Kidney glomerular epithelial cell (primary cell): ENCODE measurements at places on chromosomes 6 and 20.

DNA sequence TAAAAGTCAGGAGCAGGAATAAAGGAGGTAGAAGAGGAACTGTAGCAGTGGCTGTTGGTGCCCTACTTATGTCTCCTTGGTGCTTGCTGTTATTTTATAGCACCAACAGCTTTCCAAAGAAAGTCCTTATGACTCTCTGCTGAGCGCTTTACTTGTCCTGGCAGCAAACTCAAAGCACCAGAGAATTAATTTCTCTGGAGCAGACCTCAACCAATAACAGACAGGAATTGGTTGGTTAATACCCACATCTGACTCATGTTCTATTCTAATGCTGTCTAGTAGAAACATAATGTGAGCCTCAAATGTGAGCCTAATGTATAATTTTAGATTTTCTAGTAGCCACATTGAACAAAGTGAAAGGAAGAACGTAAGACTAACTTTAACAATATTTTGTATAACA lies 685.9 kb downstream of the KIF16B start:
- no peak for DNase-seq

DNA sequence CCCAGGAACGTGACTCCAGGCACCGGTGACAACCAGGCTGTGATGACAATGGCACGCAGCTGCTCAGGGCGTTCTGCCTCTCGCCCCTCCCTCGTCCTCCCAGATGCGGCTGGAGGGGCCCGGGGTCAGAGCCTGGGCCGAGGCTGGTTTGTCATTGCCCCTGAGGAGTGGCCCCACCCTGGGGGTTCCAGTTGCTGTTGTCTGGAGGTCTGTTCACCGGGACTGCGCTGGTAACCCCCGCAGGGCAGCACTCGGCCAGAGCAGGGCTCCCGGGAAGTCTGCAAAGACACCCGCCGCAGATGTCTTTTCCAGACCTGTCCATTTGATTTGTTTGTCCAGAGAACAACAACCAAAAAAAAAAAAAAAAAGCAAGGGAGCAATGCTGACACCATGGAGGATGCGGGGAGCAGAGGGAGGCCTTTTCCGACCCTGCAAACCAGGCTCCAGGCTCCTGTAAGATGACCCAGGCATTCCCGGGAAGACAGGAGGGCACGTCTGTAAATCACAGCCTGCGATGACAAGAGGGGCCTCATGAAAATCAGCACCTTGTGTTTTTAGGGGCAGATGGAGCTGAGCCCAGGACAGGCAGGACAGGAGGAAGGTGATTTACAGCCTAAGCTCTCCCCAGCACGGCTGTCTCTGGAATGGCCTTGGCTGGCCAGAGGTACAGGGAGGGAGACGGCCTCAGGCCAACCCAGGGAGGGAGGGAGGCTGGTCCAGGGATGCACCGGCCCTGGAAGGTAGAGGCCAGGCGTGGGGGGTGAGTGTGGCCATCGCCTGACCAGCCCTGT lies 189.3 kb downstream of the ERMARD start:
- no peak for DNase-seq

GRCh38 chr20:51668515-51668914 lies 99.7 kb downstream of the ATP9A start:
- no peak for DNase-seq

DNA sequence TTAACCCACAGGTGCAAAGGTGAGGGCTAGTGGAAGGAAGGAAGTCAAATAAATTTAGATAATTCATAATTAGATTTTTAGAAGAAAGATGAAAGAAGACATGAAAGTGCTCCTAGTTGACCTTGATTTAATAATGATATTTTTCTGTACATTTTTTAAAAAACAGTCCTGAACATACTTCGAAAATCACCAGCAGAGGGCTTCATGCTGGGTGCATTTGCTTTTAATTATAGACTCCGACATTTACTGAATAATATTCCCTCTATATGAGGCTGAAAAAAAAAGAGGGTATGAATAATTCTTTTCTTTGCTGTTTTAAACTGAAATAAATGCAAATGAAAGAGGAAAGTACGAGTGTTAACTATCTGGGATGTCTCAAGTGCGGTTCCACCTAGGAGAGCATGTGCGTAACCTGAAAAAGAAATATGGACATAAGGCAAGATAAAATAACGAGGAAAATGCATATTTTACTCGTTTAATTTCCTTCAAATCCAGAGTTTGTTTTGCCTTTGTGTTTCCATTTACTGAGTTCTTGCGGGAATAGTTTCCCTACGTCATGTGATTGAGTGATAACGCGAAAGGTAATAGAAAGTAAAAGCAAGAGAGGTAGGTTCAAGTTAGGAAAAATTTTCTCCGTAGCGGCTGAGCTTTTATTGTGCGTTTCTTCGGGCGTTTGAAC lies 3.1 kb upstream of the TFAP2B start:
- peak; percentile 66 for DNase-seq

- DNase-seq: no peak
Observed at GRCh38 chr6:45648262-45648620, 270.5 kb upstream of the SUPT3H start.

DNA sequence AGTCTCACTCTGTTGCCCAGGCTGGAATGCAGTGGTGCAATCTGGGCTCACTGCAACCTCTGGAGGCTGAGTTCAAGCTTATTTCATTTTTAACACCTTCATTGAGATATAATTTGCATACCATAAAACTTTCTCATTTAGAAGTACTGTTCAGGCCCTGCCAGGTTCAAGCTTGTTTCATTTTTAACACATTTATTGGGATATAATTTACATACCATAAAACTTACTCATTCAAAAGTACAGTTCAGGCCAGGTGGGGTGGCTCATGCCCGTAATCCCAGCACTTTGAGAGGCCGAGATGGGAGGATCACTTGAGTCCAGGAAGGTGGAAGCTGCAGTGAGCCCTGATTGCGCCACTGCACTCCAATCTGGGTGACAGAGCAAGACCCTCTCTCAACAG lies 5.5 kb downstream of the OR2B6 start:
- no peak for DNase-seq

DNA sequence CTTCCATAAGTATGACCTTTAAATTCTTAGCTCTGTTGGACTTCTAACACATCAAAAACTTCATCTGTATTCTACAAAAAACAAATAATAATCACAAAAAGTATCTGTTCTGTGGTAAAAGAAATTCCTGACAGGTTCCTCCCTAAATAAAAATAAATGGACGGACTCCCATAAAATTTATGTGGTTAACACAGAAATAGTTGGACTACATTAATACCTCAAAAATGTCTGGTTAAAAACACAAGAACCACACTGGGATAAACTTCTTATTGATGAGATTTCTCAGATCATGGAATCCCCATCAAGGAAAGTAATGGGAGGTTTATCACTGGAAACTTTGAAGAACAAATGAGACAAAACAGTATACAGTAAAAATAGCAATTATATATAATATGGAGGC lies 172.4 kb downstream of the MOXD1 start:
- DNase-seq: peak; percentile 46

DNA sequence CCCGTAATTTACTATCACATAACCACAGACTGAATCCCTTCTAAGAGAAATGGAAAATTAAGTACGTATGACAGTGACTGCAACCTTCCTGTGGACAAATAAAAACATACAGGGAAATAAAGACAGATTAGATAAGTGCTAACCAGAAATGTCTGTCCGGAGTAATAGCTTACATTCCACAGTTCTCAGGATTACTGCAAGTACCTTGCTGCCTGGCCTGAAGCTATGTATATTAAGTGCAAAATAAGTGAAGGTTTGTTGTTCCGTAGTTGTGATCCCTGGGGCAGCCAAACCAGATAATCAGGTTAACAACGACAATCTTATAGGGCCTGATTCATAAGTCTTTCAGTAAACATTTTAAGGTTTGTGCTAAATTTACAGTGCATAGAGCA lies 2.8 kb downstream of the NEDD9 start:
- DNase-seq: no peak

- DNase-seq: no peak
Observed at GRCh38 chr6:73264446-73264845, 1.4 kb upstream of the KHDC1 start.

DNA sequence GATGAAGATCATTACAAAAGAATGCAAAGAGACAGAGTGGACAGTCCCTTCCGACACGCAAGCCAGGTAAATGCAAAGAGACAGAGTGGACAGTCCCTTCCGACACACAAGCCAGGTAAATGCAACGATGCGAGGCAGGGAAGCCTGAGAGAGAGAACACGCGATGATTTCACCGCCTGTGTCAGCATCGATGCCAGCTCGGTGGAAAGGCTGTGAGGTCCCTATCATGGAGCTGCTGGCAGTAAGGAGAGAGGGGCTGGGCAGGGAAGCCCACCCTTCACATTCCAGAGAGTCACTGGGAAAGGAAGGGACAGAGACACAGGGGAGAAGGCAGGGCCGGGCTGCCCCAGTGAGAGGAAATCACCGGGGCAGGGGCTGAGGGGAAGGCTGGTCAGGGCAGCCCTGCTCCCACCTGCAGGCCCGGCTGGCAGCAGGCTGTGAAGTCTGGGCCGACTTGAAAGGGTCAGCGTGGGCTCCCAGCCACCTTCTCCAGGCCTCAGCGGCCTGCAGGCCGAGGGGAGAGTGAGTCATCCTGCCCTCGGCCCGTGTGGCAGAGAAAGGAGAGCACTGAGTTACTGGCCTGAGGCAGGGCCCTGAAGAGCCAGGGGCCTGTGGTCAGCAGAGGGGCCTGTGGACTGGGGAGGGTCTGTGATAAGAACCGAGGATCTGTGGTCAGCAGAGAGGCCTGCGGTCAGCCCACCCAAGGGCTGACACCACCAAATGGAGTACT lies 80.4 kb downstream of the DACT2 start:
- DNase-seq: peak; percentile 45

GRCh38 chr6:12785301-12785700 lies 68.7 kb downstream of the PHACTR1 start:
- no peak for DNase-seq

- DNase-seq: no peak
Observed at GRCh38 chr6:84512391-84512790, 252.0 kb downstream of the TBX18 start.

DNA sequence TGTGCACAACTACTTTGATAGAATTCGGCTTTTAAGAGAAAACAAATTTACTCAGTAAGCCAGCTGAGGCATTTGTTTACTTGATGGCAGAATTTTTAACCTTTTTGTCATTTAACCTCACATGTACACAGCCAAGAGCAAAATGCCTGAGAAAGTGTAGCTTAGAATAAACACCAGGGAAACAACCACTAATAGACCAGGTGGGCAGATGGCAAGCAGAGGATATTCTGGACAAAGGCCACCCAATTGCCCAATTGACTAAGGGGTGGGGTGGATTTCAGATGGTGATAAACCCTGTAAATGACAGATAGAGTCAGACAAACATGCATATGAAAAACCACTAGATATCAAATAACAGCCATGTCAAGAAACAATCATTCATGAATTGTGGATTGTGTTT lies 190.7 kb upstream of the FBXL4 start:
- no peak for DNase-seq

DNA sequence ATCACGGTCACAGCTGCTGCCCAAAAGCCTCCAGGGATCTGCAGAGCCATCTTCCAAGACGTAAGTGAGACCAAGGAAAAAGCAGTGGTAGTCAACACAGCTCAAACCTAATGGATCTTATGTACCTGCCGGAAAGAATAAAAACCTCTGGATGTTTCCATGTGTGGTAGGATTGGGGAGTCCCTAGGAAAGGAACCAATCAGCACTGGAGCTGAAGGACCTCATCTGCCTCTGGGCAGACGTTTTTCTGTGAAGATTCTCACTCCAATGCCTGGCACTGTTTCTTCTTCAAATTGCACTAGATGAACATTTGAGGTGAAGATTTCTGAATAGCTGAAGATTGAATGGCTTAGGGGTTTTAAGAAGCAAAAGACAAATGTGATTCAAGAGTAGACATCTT lies at the start of gene HLA-DQB2:
TSS of gene HLA-DQB2 (minus strand) at position 112 of the 400 bp plus-strand sequence. CDS start at position 50, 62 bp downstream.
- no peak for DNase-seq

DNA sequence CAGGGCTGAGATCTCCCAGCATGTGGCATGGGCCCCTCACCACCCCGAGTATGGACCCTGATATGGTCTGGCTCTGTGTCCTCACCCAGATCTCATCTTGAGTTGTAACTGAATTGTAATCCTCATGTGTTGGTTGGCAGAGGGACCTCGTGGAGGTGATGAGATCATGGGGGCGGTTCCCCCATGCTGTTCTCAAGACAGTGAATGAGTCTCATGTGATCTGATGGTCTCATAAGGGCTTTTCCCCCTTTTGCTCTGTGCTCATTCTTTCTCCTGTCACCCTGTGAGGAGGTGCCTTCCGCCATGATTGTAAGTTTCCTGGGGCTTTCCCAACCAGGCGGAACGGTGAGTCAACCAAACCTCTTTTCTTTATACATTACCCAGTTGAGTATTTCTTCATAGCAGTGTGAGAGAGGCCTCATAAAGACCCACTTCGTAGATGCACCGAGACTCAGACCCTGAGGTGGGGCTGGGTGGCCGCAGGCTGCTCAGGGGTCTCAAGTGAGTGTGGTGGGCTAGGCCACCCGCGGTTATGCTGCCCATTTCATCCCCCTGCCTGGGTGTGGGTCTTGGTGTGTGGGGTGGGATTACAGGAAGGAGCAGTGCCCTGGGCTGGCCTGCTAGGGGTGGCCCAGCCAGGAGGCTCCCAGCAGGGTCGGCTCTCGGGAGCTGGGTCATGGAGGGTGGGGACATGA lies 26.2 kb upstream of the GATA5 start:
- DNase-seq: peak; percentile 96

DNA sequence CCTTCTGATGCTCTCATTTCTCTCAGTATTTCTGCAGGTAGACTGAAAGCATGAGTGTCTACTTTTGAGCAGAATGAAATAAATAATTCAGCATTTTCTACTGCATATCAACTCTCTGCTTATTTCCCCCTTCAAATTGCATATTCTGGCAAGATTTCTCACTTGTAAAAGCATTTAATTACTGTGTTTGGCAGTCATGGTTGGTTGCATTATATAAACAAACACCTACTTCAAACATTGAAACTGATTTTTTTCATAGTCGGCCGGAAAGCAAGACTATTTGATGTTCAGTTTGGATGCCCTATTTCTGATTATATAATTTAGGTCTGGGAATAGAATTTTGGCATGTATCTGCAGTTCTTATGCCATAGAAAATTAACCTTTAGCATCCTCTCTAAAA lies 73.1 kb downstream of the PLEKHG1 start:
- no peak for DNase-seq

DNA sequence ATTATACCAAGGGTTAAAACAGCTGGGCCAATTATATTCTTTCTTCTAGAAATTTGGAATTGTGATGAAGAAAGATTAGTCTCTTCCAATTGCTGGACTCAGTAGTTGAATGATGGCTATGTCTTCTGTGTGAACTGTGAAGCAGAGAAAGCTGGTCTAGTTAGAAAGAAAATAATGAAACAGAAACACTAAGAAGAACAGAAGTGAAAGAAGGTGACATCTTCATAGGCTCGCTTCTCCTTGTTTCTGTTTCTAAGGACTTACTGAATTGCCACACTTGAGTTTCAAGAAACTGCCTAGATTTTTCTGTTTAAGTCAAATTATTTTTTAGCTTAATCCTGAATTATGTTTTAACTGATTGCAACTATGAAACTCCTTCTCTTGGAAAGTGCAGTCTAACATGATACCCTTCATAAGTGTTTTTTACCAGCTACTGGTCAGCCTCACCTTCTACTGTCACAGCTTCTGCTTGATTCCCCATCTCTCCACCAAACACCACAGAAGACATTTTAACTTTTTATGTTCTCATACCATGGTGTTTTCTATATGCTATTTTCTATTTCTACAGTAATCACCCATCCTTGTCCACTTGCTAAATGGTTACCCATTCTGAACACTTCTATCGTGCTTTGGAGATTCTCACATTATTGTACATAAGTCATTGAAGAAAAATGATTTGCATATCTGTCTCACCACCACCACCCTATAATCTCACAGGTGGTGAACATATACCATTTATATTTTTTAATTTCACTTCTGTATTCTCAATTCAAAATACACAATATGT lies 268.8 kb downstream of the GRIK2 start:
- no peak for DNase-seq
